ENCODE measurements at places on chromosomes 7 and 10.

- DNase-seq, result no peak
Measured at GRCh38 chr7:31720366-31720765, 33.4 kb downstream of the PPP1R17 start.

GRCh38 chr7:45216181-45216580 lies 58.6 kb downstream of the RAMP3 start:
- DNase-seq, result no peak

- no peak for DNase-seq
Measured at GRCh38 chr7:46900312-46901263, 681.3 kb downstream of the TNS3 start.

- DNase-seq, result no peak
Measured at GRCh38 chr7:19920705-19921104, 147.3 kb upstream of the TMEM196 start.

DNA sequence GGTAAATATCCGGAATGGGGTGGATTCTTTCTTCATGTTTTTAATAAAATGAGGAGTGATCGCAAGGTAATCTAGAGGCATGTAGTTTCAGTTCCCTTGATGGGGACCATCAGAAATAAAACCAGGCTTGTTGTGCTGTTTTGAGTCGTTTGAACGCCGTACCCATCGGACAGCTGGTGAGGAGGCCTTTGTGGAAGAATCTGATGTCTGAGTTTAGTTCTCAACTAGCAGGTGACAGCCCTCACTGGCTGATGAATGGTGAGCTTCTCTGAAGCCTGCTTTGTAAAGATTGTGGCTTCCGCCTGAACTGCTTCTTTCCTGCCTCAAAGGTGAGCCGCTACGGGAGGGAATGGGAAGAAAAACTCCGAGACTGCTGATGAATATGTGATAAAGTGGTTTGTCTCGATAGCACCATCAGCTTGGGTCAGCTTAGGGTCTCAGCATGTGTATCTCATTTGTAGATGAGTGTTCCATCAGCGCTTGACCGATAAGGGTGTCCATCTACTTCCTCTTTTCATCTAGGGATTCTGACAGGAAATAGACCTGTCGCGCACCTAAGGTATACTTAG lies 977 bp downstream of the TMEM248 start:
- DNase-seq, result no peak

- no peak for DNase-seq
Measured at GRCh38 chr10:4780782-4781181, 45.2 kb upstream of the AKR1E2 start.

DNA sequence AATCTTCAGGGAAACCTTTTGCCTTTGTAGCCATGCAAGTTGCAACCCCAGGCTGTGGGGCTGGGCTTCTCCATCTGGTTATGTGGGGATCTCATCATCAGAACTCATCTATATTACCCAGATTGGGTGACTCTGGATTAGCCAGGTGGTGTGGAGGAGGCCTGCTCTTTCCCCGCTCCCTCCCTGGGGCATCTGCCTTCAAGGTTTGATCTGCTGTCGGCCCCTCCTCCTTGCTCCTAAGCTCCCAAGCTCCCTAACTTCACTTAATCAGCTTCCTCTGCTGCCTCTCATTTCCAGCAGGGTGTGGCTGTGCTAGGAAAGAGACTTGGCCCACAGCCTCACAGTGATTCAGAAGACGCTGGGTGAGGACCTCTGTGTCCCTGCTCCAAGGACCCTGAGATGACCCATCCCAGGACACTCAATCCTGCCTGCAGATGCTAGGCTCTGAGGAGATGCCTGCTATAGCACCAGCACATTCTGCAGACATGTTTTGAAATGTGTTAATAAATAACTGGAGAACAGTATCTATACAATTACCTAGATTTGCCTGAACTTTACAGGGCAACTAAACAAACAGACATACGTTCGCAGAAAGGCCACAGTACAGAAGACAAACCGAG lies 392.1 kb upstream of the PODXL start:
- DNase-seq, result no peak

GRCh38 chr10:58265249-58265648 lies 2.4 kb downstream of the IPMK start:
- no peak for DNase-seq

DNA sequence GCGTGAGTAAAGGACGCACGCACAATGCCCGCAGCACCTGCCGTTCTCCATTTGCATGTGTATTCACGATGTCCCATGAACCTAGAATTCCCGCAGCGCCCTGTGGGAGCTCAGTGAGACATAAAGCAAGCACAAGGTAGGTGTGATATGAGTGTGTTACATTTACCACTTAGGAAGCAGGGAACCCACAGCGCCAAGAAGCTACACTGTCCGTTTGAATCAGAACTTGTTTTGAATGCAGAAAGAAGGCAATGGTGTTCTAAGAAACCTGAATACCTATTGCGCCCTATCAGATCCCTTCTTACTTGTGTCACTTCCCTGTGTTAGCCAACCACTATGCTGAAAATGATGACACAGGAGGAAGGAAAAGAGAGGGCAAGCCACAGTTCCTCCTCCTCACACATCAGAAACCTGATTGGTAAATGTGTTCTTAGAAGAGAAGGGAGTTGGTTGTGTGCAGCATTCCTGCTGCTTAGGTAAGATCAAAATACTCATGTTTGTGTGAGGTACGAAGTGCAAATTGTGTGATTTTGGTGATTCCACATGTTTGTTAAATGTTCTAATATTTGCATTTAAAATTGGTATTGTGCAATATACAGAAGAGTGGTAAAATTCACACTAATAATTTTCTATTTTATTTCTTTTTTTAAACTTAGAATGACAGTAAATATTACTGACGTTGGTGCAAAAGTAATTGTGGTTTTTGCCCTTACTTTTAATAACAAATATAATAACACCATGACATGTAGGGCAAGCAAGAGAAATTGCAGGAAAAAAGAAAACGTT lies 185.4 kb downstream of the SEC23IP start:
- DNase-seq, result no peak

DNA sequence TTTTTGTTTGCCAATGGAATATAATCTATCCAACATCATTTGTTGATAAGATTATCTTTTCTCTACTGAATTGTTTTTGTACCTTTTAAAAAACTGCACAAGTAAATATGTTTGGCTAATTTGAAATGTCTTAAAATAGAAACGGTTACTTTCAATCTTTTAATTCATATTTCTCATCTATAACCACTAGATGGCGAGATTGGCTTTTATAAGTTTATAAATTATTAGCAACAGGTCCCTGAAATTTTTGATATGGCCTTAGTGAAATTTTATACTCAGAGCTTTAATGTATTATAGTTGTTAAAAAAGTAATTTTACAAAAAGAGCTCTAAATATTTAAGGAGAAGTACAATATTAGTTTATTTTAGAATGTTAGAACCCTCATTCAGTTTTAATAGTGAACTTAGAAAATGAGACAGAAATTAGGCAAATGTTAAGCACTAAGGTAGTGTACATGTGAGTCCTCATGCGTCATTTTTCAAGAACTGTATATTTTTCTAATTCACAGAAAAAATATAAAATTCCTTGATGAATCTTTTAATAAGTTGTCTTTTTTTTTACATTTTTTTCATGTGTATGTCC lies 592.5 kb downstream of the ARL4A start:
- DNase-seq, result peak; percentile 68

Data from SW 1271 (cell line).